ENCODE measurements at places on chromosomes 5 and 9.
A peak's percentile ranks its signal among the peaks of the same experiment; 100 is the strongest.

DNA sequence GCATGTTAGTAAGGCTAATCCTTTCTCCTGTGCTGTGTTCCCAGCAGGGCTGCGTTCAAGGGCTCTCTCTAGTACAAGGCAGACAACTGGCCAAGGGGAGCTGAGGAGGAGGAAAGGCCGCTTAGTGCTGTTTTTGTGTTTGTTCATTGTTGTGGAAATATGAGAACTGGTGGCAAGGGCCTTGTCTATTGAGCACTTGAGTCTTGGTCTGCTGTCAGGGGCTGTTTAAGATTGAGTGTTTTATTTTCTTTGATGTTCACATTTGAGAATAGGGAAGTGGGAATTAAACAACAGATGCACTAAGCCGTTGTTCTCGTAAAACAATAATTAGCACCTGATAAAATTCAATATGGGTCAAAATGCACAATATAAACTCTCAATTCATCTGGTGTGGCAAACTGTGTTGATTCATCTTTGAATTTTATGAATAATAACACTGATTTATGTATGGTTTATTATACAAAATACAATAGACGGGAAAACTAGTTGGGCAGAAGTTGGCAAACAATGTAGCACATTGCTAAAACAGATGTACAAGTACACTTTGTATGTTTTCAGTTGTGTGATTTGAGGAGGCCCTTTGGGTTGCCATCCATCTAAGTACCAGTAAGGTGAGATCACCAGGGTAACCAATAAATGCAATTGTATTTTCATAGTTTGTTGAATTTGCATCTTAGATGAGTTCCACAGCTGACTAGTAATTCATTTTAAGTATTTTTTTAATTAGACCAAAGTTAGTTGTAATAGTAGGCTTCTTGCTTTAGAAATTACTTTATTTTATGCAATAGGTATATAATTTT, 97.6 kb upstream of the GRHPR start:
- DNase-seq: no peak

DNA sequence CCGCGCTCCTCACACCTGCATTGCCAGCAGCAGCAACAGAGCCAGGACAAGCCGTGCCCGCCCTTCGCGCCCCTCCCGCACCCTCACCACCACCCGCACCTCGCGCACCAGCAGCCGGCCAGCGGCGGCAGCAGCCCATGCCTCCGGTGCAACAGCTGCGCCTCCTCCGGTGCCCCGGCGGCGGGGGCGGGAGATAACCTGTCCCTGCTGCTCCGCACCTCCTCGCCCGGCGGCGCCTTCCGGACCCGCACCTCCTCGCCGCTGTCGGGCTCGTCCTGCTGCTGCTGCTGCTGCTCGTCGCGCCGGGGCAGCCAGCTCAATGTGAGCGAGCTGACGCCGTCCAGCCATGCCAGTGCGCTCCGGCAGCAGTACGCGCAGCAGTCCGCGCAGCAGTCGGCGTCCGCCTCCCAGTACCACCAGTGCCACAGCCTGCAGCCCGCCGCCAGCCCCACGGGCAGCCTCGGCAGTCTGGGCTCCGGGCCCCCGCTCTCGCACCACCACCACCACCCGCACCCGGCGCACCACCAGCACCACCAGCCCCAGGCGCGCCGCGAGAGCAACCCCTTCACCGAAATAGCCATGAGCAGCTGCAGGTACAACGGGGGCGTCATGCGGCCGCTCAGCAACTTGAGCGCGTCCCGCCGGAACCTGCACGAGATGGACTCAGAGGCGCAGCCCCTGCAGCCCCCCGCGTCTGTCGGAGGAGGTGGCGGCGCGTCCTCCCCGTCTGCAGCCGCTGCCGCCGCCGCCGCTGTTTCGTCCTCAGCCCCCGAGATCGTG, 517 bp downstream of the KCNN2 start:
- DNase-seq: peak; percentile 47

GRCh38 chr5:94376672-94377345, 241.6 kb downstream of the KIAA0825 start:
- no peak for DNase-seq

- DNase-seq: no peak
Observed at GRCh38 chr5:56650386-56650785, 165.0 kb upstream of the MAP3K1 start.

- DNase-seq: no peak
Observed at GRCh38 chr5:106094204-106094607, 1576.5 kb downstream of the EFNA5 start.

- DNase-seq: no peak
Observed at GRCh38 chr9:136690104-136690805, 3.0 kb upstream of the AGPAT2 start.

GRCh38 chr9:15248621-15249020, 58.4 kb downstream of the TTC39B start:
- DNase-seq: no peak

- no peak for DNase-seq
Observed at GRCh38 chr9:1748407-1748806, 266.7 kb upstream of the SMARCA2 start.

DNA sequence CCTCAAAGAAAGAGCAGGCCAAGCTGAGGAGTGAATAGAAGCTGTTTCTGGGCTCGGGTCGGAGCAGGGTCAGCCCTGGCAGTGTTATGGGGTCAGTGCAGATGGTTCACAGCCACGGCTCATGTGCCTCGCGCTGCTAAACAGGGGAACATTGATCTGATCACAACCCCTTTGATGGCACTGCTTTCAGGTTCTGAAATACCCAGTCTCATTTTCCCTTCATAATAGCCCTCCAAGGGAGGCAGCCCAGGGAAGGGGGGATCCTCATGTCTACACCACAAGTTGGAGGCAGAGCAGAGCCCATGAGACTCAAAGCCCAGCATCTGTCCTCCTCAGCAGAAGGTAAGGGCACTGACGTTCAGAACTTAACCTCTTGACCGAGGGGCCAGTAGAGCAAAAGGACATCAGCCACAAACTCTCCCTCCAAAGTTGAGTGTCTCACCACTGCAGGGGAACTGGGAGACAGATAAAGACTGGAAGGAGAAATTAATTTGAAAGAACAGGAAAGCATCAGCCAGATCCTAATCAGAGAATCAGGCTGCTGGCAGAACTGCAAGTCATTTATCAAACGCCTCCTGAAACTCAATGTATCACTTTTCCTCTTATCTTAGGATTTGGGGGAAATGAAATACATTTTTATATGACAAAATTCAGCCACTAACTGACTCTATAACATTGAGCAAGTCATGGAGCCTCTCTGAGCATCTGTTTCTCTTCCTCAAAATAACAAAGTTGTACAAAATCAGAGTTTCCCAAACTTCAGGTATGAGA, 110.6 kb downstream of the SH3TC2 start:
- no peak for DNase-seq

DNA sequence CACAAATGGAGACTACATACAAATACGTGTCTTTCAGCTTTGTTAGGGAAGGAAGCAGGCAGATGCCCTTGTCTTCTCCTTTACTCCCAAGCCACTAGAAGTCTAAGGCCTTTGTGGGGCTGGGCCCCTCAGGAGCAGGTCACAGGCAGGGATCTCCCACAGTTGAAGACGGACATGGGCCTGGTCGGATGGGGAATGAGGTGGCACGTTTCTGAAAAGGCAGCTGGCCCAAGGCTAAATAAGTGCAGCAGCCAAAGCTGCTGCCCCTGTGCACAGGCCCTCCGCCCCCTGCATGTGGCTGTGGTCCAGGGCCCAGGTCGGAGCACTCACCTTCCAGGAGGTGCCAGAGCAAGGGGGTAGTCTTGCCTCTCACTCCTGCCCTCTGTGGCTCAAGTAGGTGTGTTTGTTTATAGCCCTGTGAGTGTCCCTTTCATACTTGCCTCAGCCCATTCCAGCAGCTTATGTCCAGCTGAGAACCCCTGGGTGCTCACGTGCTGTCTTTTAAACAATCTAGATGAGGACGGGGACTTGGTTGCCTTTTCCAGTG, 1.8 kb downstream of the SQSTM1 start:
- DNase-seq: no peak

DNA sequence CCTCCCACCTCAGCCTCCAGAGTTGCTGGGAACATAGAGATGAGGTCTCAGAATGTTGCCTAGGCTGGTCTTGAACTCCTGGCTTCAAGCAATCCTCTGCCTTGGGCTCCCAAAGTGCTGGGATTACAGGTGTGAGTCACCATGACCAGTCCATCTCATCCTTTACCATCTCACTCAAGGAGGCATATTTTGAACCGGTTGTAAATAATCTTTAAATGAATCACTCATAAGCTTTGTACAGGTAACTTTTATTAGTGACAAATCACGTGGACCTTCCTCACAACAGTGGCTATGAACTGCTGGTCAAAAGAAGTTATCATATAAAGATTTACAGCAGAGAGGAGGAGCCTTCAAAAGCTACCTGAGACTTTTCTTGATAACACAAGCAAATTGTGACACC, 70.7 kb downstream of the RFK start:
- DNase-seq: no peak

GRCh38 chr5:148542812-148543211, 111.5 kb downstream of the HTR4 start:
- DNase-seq: no peak

Measured in GM13977 (cell line).